ENCODE measurements at places on chromosomes 7 and 10.

- no peak overlapping the region for H3K27ac ChIP-seq
- no peak for DNase-seq
- H3K4me3 ChIP-seq, result no peak overlapping the region
- no peaks in the 10 kb centered on the region for H3K36me3 ChIP-seq
- peaks cover 6% of the 10 kb centered on the region for H3K27me3 ChIP-seq
Measured at GRCh38 chr10:87702260-87702972, 42.7 kb downstream of the PAPSS2 start.

DNA sequence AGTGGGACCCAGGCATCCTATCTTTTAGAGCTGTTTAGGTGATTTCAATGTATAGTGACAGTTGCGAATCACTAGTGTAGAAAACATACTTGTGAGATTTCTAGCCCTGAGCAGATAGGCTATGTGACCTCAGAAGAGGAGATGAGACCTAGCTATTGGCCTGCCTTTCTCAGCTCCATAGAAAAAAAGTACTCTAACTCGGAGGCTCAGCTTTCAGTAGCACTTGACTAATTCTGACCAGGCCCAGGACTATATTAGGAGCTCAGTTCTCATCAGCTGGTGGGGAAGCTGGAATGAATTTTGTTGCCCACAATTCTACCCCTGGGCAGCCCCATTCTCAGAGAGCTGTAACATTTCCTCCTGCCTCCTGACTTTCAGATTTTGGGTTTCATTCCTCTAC, 179.9 kb upstream of the NAMPT start:
- H3K36me3 ChIP-seq, result no peaks in the 10 kb centered on the region
- peaks cover 17% of the 10 kb centered on the region for H3K4me1 ChIP-seq
- no peak for DNase-seq
- no peak overlapping the region for H3K27ac ChIP-seq

GRCh38 chr7:37174460-37174859, 274.2 kb downstream of the ELMO1 start:
- no peak overlapping the region for H3K27ac ChIP-seq
- H3K27me3 ChIP-seq, result no peaks in the 10 kb centered on the region
- no peak for DNase-seq
- no peak overlapping the region for H3K4me3 ChIP-seq

DNA sequence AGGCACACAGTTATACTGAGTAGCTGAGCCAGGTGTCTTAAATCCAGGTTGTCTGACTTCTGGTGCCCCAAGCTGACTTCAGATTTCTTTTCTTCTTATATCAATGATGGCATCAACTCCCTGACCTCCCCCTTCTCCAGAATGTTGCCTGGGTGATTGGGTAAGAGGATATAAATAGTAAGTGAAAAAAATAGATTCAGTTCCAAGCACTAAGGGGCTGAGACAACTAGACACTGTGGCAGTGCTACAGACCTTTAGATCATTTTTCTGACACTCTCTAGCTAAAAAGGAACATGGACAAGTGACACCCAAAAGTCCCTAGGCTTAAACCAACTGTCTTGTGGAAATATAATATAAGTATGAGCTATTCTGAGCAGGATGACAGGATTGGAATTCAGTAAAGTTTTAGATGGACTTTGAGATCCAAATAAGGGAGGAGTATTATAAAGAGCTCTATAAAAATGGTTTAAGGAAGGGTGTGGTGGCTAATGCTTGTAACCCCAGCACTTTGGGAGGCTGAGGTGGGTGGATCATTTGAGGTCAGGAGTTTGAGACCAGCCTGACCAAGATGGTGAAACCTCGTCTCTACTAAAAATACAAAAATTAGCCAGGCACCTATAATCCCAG, 589.1 kb upstream of the GALNT17 start:
- H3K27ac ChIP-seq, result no peak overlapping the region
- DNase-seq, result no peak
- H3K27me3 ChIP-seq, result no peaks in the 10 kb centered on the region
- peaks cover 12% of the 10 kb centered on the region for H3K36me3 ChIP-seq
- no peak overlapping the region for H3K4me3 ChIP-seq
- H3K4me1 ChIP-seq, result no peaks in the 10 kb centered on the region

GRCh38 chr7:27277628-27278027, 35.0 kb downstream of the EVX1 start:
- no peaks in the 10 kb centered on the region for H3K4me1 ChIP-seq
- H3K27ac ChIP-seq, result no peak overlapping the region
- no peaks in the 10 kb centered on the region for H3K27me3 ChIP-seq

Measured in mesothelial cell of epicardium (in vitro differentiated cells).